GM23248 (cell line): ENCODE measurements at places on chromosomes 7 and 10. TPM values are rescaled to one million over a fixed set of nuclear protein-coding genes. Genes with fewer than 3 reads are reported as not detected.

GRCh38 chr10:110360857-110361474 is 56.2 kb upstream of the SMNDC1 start:
- peak; percentile 40 for DNase-seq

Gene FFAR4
- not detected in 2 replicates for total RNA-seq

GRCh38 chr10:22851865-22852239 is 76.0 kb upstream of the ARMC3 start:
- DNase-seq: no peak

Gene PAOX
- 4.1 and 5.8 TPM in 2 replicates for total RNA-seq

- no peak for DNase-seq
Observed at GRCh38 chr10:127813290-127813689, 76.3 kb downstream of the FOXI2 start.
